Naive thymus-derived CD4-positive, alpha-beta T cell (primary cell): ENCODE measurements at places on chromosomes 6 and 20. TPM values are rescaled to one million over a fixed set of nuclear protein-coding genes. Genes with fewer than 3 reads are reported as not detected.

DNA sequence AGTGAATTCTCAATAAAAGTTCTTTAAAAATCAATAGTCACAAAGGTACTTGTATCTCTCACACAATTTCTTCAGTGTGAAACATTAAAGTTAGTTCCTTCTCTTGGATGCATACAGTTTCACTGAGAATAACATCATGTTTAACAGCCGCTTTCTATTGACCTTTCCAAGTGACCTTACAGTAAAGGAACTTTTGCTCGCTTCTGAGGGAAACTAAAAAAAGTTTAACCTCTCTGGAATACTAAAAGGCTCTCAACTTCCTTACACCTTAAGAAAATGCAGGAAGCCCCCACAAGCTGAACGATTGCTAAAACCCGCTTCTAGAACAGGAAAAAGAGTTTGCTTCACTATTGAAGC lies 1.3 kb downstream of the RRAGD start:
- peak overlapping the region; percentile 30 for H3K27ac ChIP-seq
- H3K4me1 ChIP-seq = peaks cover 8% of the 10 kb centered on the region
- no peak for DNase-seq
- H3K27me3 ChIP-seq = no peaks in the 10 kb centered on the region
- no peaks in the 10 kb centered on the region for H3K36me3 ChIP-seq

DNA sequence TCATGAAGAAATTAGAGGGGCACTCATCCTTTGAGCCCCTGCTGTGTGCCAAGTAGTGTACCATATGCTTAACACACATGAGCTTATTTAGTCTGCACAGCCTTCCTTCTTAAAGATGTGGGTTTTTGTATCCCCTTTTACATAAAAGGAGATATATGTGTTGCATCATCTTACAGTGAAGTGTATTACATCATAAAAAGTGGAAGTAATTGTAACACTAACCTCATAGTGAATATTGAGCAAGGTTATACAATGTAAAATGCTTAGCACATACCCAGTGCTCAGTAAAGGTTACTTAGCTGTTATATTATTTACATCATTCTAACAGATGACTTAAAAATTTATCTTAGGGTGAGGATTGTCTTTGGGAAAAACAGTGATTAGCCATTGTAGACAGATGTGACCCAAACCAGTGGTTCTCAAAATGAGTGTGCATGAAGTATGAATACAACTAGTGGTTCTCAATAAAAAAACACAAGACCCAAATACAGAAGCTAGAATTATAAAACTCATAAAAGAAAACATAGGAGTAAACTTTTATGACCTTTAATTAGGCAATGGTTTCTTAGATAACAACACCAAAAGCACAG lies 3.8 kb upstream of the PIGU start:
- H3K27me3 ChIP-seq = no peaks in the 10 kb centered on the region
- no peak for DNase-seq
- peaks cover 4% of the 10 kb centered on the region for H3K4me1 ChIP-seq
- no peak overlapping the region for H3K27ac ChIP-seq
- no peak overlapping the region for H3K4me3 ChIP-seq

- H3K27ac ChIP-seq = no peak overlapping the region
- no peaks in the 10 kb centered on the region for H3K27me3 ChIP-seq
- no peak overlapping the region for H3K4me3 ChIP-seq
- H3K36me3 ChIP-seq = no peaks in the 10 kb centered on the region
- DNase-seq = no peak
Measured at GRCh38 chr6:116533233-116533957, 12.1 kb downstream of the TRAPPC3L start.

- peaks cover 17% of the 10 kb centered on the region for H3K4me1 ChIP-seq
- peak overlapping the region; percentile 77 for H3K27ac ChIP-seq
- no peak overlapping the region for H3K4me3 ChIP-seq
- H3K36me3 ChIP-seq = no peaks in the 10 kb centered on the region
Measured at GRCh38 chr20:5835321-5835821, 85.2 kb downstream of the SHLD1 start.

DNA sequence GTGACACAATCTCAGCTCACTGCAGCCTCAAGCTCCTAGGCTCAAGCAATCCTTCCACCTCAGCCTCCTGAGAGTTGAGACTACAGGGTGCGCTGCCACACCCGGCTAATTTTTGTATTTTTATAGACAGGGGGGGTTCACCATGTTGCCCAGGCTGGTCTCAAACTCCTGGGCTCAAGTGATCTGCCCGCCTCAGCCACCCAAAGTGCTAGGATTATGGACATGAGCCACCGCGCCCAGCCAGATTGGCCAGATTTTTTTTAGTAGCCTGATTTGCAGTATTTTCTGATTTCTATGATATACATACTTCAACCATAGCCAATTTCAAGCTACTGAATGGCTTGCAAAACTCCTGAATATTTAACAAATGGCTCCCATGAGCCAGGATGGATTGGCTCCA lies 21.4 kb upstream of the DLGAP4 start:
- DNase-seq = no peak
- no peak overlapping the region for H3K27ac ChIP-seq
- no peak overlapping the region for H3K4me3 ChIP-seq
- no peaks in the 10 kb centered on the region for H3K4me1 ChIP-seq
- no peaks in the 10 kb centered on the region for H3K27me3 ChIP-seq

DNA sequence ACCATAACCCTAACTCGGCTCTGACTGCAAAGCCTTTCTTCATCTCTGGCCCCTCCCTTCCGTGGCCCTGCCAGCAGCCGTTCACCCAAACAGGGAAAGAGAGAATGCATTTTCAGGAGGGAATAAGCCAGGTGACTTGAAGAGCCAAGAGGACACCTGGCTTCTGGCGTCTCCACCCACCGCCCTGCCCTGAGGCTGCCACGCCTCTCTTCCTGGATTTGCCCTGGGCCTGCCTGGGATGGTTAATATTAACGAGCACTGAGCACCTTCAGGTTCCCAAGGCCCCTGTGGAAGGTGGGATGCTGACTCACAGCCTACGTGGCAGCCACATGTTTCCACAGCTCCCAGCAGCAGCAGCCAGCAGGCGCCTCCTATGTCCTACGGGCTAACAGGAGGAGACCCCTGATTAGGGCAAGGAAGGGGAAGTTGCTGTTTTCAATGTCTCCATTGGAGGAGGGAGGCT lies 138.0 kb upstream of the RREB1 start:
- H3K4me3 ChIP-seq = no peak overlapping the region
- H3K27ac ChIP-seq = no peak overlapping the region
- no peaks in the 10 kb centered on the region for H3K4me1 ChIP-seq

Gene MAP3K5
- 25.7 TPM for total RNA-seq

DNA sequence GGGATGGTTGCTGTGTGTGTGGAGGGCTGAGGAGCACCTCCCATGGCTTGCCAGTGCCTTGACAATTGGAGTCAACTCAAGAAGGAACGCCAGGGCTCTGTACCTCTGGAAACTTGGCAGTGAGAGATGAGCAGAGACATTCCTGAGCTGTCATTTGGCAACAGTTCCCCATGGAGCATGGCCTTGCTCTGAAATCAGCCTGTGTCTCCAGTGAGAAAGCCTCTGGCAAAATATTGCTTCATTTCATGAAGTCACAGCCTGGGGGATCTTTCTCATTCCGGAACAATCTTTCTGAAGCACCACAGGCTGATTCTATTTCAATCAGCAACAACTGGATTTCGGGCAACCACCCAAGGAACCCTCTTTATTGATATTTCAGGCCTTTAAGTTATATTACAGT lies 52.2 kb upstream of the FNDC1 start:
- H3K27me3 ChIP-seq = no peaks in the 10 kb centered on the region
- no peak overlapping the region for H3K27ac ChIP-seq
- H3K4me3 ChIP-seq = no peak overlapping the region
- DNase-seq = no peak
- H3K4me1 ChIP-seq = no peaks in the 10 kb centered on the region

GRCh38 chr6:114906096-114906495 lies 563.3 kb upstream of the HS3ST5 start:
- no peaks in the 10 kb centered on the region for H3K4me1 ChIP-seq
- H3K27ac ChIP-seq = no peak overlapping the region
- no peaks in the 10 kb centered on the region for H3K36me3 ChIP-seq
- H3K27me3 ChIP-seq = no peaks in the 10 kb centered on the region
- no peak for DNase-seq
- H3K4me3 ChIP-seq = no peak overlapping the region

DNA sequence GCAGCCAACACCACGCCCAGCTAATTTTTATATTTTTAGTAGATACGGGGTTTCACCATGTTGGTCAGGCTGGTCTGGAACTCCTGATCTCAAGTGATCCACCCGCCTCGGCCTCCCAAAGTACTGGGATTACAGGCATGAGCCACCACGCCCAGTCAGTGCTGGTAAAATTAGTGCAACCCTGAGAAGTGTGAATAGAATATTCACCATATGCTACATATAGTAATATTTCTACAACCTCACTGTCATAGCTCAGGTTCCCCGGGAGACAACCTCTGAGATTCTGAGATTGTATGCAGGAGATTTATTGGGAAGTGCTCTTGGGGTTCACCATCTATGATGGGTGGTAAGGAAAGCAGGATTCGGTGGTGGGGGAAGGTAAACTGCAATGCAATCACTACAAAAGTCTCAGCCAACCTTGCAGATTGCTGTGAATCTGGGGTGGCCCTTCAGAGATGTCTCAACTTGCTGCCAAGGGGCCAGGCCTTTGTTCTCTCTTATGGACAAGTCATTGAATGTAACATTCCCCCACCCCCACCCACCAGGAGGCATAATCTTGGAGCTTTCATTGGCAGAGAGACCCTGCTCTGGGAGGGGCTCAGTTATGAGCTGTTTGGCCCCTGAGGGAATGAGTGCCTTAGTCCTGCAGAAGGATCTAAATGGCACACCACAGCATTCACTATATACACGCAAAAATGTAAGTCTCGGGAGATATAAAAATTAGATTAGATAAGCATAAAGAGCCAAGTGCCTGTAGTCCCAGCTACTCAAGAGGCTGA lies 34.0 kb upstream of the SEC63 start:
- no peaks in the 10 kb centered on the region for H3K36me3 ChIP-seq
- H3K27me3 ChIP-seq = no peaks in the 10 kb centered on the region
- H3K4me1 ChIP-seq = no peaks in the 10 kb centered on the region
- no peak overlapping the region for H3K27ac ChIP-seq

Gene CST5
- total RNA-seq = not detected in 2 replicates

- H3K27me3 ChIP-seq = no peaks in the 10 kb centered on the region
- no peak for DNase-seq
- H3K36me3 ChIP-seq = no peaks in the 10 kb centered on the region
- H3K27ac ChIP-seq = no peak overlapping the region
- peaks cover 2% of the 10 kb centered on the region for H3K4me1 ChIP-seq
- H3K4me3 ChIP-seq = no peak overlapping the region
Measured at GRCh38 chr6:157063176-157063905, 260.0 kb downstream of the TMEM242 start.

DNA sequence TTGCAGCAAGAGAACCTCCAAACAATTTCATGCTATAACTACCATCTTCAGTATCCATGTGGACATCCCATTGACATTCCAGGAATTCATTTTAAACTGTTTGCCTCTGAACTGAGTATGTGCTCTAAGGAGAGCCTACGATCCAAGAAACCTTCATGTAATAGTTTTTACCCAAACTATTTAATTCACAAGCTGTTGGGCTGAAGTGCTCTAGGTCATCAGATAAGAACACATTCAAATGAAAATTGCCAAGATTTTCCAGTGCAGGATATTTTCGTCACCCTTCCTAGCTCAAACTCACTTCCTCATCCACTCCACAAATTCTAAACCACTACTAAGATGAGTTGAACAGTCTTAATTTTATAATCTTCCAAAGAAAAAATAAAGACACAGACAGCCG lies 12.8 kb downstream of the RSPO3 start:
- H3K36me3 ChIP-seq = no peaks in the 10 kb centered on the region
- H3K27ac ChIP-seq = no peak overlapping the region
- no peaks in the 10 kb centered on the region for H3K4me1 ChIP-seq
- no peaks in the 10 kb centered on the region for H3K27me3 ChIP-seq

DNA sequence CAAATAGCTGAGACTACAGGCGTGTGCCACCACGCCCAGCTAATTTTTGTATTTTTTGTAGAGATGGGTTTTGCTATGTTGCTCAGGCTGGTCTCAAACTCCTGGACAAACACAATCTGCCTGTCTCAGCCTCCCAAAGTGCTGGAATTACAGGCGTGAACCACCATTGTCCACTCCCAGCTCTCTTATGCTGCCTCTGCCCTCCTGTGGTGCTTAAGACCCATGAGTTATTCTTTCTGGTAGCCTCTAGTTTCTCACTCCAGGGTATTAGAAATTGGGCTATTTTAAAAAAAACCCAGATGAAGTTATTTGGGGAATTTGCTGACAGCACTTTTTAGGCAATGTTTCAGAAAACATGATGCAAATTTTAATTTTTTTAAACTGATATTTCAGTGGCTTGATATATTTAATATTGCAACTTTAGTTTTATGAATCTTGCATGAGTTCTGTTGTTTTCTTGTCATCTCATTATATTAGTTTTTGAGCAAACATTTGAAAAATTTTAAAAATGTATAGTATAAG lies 114.0 kb upstream of the FOXO3 start:
- H3K4me3 ChIP-seq = no peak overlapping the region
- no peak for DNase-seq
- H3K27me3 ChIP-seq = no peaks in the 10 kb centered on the region
- no peak overlapping the region for H3K27ac ChIP-seq
- no peaks in the 10 kb centered on the region for H3K4me1 ChIP-seq

GRCh38 chr6:97460394-97461080 lies 177.5 kb upstream of the MMS22L start:
- H3K4me1 ChIP-seq = no peaks in the 10 kb centered on the region
- H3K27ac ChIP-seq = no peak overlapping the region
- DNase-seq = no peak
- H3K27me3 ChIP-seq = no peaks in the 10 kb centered on the region
- no peak overlapping the region for H3K4me3 ChIP-seq

Gene OOEP
- total RNA-seq = not detected

DNA sequence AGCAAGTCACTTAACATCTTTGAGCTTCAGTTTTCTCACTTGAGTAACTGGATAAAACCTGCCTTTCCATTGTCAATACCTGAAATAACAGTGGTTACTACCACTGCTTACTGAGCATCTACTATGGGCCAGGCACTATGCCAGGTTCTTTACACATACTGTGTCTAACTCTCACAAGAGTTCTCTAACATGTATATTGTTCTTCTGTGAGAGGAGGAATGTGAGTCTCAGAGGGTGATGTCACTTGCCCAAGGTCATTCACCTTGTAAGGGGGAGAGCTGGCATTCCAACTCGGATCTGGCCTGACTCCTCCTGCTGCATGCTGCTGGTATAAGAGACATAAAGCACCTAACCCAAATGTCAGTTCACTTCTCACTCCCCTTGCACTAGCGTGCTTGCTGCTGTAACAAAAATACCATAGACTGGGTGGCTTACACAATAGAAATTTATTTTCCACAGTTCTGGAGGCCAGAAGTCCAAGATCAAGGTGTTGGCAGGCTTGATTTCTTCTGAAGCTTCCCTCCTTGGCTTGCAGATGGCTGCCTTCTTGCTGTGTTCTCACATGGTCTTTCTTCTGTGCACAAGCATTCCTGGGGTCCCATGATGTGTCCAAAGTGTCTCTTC lies 21.9 kb upstream of the SGK2 start:
- no peak overlapping the region for H3K27ac ChIP-seq
- H3K4me1 ChIP-seq = no peaks in the 10 kb centered on the region
- H3K27me3 ChIP-seq = no peaks in the 10 kb centered on the region
- H3K36me3 ChIP-seq = peaks cover 17% of the 10 kb centered on the region
- DNase-seq = no peak
